ENCODE measurements at places on chromosomes 7 and 10. TPM values are rescaled to one million over a fixed set of nuclear protein-coding genes. Genes with fewer than 3 reads are reported as not detected.

DNA sequence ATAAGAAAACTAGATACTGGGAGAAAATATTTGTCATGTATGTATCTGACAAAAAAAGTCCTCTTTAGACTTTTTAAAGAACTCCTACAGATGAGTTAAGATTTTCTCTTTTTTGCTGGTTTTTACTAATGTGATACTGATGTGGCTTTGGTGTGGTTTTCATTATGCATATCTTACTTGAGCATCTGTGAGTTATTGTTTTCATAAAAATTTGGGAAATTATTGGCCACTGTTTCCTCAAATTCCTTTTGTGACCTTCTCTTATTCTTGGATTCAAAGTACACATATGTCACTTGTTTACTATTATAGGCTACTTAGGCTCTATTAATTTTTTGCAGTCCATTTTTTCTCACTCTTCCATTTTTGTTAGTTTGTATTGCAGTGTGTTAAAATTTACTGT lies 89.0 kb downstream of the PPP1R9A start:
- no peak for DNase-seq

DNA sequence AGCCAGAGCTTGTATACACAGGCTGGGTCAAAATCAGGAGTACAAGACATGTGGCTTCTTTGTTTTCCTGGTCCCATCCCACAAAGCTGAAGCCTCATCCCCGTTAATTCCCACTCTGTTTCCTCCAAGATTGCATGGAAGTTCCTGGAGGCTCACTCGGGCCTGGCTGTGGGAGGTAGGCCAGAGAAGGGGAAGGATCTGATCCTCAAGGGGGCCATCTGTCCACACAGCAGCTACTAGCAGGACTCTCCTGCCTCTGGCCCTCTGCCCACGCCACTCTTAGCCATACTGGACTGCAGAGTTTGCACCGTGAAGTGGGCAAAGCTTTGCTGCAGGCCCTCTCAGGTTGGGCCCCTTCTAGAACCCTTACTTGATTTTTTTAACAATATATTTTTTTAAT lies 160.6 kb downstream of the FGFR2 start:
- no peak for DNase-seq

ENTPD7 gene
- 17.6 TPM for total RNA-seq

NUDT13 gene
- total RNA-seq, result 6.3 TPM

SLC39A12 gene
- not detected for total RNA-seq

- DNase-seq, result no peak
These were observed 5.2 kb downstream of the GRIFIN start for GRCh38 chr7:2471022-2471329.

DNA sequence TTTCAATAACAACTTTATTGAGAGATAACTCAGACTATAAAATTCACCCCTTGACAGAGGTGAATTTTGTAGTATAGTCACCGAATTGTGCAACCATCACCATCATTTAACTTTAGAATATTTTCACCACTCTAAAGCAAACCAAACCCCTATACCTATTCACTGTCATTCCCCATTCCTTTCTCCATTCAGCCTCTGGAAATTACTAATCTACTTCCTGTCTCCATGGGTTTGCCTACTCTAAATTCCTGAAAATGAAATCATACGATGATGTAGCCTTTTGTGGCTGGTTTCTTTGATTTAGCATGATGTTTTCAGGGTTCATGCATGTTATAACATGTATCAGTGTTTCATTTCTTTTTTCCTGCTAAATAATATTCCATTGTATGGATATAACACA lies 15.6 kb upstream of the LMTK2 start:
- no peak for DNase-seq

GRCh38 chr7:4703532-4703931 lies 21.4 kb downstream of the FOXK1 start:
- no peak for DNase-seq

CHCHD2 gene
- total RNA-seq, result 141 TPM

FANK1 gene
- 0.20 TPM for total RNA-seq

DNA sequence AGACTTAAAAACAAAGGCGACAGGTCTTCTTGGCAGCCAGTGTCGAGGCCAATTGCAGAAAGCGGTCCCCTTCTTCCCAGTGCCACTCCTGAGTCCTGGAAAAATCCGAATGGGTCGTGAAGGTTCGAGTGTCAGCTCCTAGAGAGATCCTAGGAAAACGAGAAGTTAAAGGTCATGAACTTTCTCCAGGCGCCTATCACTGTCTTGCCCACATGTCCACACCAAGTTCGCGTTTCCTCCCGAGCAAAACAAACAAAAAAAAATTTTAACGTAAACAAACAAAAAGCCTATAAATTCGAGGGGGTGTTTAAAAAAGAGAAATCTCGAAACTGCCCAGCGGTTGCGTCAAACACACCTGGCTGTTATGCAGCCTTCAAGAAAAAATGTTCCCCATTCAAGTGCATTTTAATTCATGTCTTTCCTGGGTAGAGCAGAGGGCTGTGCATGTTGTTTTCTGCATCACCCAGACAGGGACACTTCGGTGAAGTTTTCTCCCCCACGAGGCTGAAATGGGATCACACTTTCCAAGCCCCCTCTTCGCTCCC lies 1.5 kb downstream of the ARHGAP21 start:
- no peak for DNase-seq

GRCh38 chr7:81902536-81902935 lies 132.7 kb upstream of the HGF start:
- no peak for DNase-seq

DNA sequence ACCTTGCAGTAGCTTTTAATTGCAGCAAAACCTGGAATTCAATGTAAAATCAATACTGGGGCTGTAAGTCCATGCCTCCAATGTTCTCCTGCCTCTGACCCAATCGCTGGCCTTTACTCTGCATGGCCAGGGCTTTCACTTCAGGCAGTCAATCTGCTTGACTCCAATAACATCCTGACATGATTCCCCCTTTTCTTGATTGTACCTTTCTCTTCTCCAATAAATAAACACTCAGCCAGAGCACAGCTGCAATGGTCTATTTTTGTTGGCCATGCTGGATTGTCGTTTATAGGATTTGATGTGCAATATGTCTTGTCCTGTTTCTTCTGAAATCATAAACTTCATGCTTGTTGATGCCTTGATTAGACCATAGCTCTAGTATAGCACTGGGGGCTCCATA lies 97.8 kb upstream of the COL1A2 start:
- DNase-seq, result no peak

OR9A2 gene
- not detected for total RNA-seq

MNX1 gene
- 2.7 TPM for total RNA-seq

DNA sequence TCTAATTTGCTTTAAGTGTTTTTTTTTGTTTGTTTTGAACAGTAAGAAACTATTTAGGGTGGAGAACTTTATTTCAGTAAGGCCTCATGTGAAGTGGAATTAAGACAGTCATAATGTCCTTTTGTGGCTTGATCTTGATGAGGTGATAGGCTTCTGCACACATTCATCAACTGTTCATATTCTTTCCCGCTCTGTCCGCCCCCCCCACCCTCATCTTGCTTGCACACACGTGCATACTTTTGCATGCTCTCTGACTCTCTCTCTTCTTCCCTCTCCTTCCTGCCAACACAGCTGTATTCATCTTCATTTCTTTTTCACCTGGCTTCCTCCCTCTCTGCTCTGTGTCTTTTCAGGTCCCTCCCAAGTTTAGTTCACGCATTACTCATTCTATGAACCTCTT lies 429.6 kb downstream of the AUTS2 start:
- no peak for DNase-seq

EPO gene
- not detected for total RNA-seq

DNA sequence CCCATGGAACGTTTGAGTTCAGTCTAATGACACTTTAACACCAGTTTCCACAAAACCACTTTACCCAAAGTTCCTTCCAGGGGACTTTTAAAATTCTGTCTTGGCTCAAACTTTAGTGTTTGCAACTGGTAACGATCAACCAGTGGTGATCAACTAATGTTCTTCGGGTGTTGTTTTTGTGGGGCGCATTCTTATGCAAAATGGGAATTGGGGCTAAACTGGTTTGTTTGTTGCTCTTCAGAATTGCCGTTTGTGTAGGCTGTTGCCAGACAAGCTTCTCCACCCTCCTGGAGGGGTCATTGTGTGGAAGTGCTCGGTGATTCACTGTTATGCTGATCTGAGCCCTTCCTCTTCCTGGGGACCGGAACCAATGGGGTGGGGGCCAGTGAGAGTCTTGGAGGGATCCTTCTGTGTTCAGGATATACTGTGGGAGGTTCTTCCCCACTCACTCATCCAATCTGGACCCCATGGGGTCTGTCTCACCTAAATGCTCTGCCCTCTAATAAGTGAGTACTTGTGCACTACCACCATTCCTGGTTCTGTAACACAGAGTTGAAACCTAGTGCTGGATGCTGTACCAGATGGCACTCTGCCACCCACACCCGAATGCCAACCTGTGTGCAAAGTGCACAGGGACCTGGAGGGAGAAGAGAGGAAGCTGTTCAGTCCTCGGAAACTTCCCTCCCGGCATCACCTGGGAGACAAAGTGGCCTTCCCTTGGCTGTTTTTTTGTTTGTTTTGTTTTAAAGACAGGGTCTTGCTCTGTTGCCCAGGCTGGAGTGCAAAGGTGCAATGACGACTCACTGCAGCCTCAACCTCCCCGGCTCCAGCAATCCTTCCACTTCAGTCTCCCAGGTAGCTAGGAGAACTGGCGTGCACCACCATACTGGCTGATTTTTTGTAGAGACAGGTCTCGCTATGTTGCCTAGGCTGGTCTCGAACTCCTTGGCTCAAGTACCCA lies 2.1 kb downstream of the NFE2L3 start:
- no peak for DNase-seq

GRCh38 chr7:142867398-142868187 lies 12.7 kb downstream of the EPHB6 start:
- DNase-seq, result no peak

DNA sequence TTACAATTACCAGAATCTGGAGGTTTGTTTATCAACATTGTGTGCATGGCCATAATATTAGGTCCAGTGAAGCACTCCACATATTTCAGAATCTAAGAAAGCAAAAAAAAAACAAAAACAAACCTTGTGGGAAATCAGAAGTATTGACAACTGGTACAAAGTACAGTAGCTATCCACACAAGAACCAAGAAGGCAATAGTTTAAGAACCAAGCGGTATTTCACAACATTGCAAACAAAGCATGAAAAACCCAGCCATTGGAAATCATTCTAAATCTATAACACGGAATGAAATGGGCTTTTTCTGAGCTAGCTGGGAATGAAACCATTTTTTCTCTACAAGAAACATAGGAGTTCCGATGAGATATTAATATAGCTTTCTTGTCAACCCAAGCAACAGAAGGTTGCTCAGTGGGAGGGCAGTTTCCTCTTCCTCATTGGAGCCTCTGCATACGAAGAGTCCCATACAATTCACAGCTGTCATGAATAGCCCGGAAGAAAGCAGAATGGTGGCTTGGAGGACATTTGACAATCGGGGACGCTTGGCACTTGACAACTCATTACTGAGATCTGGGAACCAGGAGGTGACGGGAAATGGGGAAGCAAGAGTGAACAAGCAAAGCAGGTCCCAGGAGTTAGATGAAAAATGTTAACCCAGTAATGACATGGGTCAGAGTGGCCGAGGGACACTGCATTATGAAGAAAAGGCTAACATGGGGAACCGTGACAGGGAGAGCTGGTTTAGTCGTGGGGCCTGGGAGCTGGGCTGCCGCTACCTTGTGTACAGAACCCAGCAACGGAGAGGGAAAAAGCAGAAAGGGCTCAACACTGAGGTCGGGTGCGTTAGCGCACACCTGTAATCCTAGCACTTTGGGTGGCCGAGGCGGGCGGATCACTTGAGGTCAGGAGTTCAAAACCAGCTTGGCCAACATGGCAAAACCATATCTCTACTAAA lies 7.8 kb downstream of the PHYH start:
- no peak for DNase-seq

- DNase-seq, result no peak
These were observed 17.5 kb downstream of the AMZ1 start for GRCh38 chr7:2705371-2706096.

CPA2 gene
- 0.75 TPM for total RNA-seq

DNA sequence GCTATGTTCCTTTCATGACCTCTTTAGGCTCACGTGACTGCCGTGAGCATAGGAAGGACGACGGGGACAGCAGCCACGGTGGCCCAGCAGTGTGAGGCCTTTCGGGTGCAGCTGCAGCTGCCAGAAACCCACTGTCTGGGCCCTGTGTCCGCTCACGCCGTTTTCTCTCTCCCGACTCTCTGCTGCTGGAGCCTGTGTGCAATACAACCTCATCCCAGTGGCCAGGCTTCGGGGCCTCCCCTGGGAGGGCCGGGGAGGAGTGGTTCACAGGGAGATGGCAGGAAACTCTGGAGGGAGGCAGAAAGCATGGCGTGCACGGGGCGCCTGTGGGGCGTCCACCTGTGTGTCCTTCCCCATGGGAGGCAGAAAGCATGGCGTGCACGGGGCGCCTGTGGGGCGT lies 38.6 kb downstream of the PFKP start:
- peak; percentile 34 for DNase-seq

INSIG1 gene
- 19.0 TPM for total RNA-seq

All from NCI-H460 (cell line).